ENCODE measurements at places on chromosomes 11 and 22.

DNA sequence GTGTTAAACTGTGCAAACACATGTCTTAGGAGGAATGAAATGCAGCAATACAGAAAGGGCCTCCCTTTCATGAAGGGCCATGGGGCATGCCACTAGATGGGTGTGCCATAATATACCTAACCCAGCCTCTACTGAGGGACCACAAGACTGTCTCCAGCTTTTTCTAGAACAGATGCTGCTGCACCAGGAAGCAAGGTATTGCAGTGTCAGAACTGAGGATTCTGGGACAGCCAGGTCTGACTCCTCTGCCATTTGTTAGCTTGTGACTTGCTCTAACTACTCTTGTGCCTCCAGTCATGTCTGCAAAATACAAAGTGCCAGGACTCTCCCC is 53.2 kb downstream of the HIRA start:
- no peak for DNase-seq

GRCh38 chr22:46111645-46112306 is 38.5 kb upstream of the PPARA start:
- no peak for DNase-seq

DNA sequence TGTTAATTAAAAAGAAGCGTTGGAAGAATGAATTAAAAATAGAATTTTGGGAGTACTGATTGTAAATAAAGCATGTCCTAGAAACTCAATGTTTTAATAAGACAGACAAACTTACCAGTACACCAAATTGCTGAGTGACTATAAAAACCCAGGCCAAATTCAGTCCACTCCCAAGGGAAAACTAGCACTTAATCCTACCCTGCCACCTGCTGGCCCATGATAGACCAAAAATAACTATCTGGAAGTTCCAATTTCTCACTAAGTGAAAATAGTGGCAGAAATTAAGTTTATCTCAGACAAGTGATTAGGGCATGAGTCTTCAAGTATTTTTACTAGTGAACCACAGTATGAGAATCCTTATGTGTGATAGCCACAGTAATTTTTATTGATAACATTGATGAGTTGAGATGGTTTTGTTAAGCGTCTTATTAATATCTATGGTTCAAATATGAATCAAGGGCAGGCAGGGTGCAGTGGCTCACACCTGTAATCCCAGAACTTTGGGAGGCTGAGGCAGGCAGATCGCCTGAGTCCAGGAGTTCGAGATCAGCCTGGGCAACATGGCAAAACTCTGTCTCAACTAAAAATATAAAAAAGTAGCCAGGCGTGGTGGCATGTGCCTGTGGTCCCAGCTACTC is 9.8 kb upstream of the DDX10 start:
- no peak for DNase-seq

- DNase-seq, result peak; percentile 61
These were observed 844 bp downstream of the PCF11 start for GRCh38 chr11:83157594-83158356.

- DNase-seq, result no peak
These were observed 19.4 kb upstream of the TSKU start for GRCh38 chr11:76763573-76764346.

All from hippocampal formation (tissue), 2 donors.